ENCODE measurements at places on chromosomes 4 and X. TPM values are rescaled to one million over a fixed set of nuclear protein-coding genes. Genes with fewer than 3 reads are reported as not detected.

DNA sequence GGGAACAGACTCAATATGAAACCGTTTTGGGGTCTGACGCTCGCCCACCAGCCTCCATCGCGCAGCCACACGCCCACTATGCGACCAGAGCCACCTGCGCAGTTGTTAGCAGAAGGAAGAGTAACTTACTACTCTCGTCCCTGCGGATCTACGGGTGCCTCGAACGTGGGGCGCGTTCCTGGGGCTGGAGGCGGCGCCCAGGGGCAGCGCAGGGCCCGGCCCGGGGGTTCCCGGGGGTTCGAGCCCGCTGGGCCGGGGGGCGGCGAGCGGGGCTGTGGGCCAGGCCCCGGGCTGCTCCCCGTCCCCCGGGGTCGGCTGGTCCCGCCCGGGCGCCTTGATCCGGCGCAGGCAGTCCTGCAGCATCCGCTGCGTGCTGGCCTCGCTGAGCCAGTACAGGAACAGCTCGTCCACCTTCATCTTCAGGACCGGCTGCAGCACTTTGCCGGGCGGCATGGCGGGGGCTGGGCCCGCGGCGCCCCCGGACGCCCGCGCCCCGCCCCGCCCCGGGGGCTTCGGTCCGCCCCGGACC, 404 bp downstream of the PPP2R3B start:
- peak overlapping the region; percentile 83 for H3K4me3 ChIP-seq
- no peaks in the 10 kb centered on the region for H3K27me3 ChIP-seq
- H3K4me1 ChIP-seq = no peaks in the 10 kb centered on the region
- no peak for DNase-seq
- H3K27ac ChIP-seq = peak overlapping the region; percentile 97

DNA sequence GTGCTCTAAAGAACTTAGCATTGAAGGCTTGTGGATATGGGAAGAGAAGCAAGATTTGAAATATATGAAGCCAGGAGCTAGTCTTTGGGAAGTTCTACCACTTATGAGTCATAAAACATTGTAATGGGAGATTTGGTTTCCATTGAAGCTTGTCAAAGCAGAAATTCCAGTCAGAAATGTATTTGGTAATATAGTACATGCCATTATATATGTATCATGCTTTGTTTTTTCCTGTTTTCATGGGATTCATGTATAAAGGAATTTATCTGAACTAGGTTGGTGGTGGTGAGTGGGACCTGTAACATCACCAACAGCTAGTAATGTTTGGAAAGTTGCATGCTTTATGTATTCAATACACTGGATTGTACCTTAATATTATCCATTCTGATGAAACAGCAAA, 14.6 kb upstream of the DCAF8L2 start:
- DNase-seq = no peak
- no peaks in the 10 kb centered on the region for H3K4me1 ChIP-seq
- H3K4me3 ChIP-seq = no peak overlapping the region

DNA sequence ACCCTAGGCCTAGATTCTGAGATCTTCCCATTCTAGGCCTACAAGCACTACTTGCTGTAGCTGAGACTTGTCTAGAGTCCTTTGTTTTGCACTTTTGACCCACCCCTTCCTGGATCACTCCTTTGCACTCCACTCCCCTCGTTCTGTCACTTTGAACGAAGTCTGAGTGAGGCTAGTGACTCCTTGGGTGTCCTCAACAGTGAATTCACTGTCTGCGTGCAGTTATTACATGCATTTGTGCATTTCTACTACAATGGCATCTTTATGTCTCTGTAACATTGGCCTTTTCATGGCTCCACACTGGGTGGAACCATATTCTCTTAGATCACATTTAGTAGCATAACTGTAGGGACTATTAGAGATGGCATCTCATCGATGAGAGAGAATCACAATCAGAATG, 50.5 kb downstream of the OCRL start:
- no peak for DNase-seq
- H3K4me1 ChIP-seq = no peaks in the 10 kb centered on the region
- no peaks in the 10 kb centered on the region for H3K27me3 ChIP-seq

GRCh38 chr4:1250527-1250812, 1.5 kb upstream of the CTBP1 start:
- no peaks in the 10 kb centered on the region for H3K27me3 ChIP-seq
- peak overlapping the region; percentile 92 for H3K27ac ChIP-seq
- H3K4me1 ChIP-seq = peaks cover 14% of the 10 kb centered on the region
- H3K4me3 ChIP-seq = peak overlapping the region; percentile 93
- no peak for DNase-seq
- no peaks in the 10 kb centered on the region for H3K36me3 ChIP-seq

- no peak overlapping the region for H3K4me3 ChIP-seq
- no peaks in the 10 kb centered on the region for H3K4me1 ChIP-seq
- H3K27ac ChIP-seq = no peak overlapping the region
- H3K36me3 ChIP-seq = no peaks in the 10 kb centered on the region
Measured at GRCh38 chr4:112251019-112251643, 19.5 kb downstream of the AP1AR start.

GRCh38 chr4:76117536-76117935, 30.7 kb downstream of the NUP54 start:
- no peak overlapping the region for H3K4me3 ChIP-seq
- no peak for DNase-seq
- H3K4me1 ChIP-seq = no peaks in the 10 kb centered on the region
- H3K27ac ChIP-seq = no peak overlapping the region
- H3K27me3 ChIP-seq = no peaks in the 10 kb centered on the region

DNA sequence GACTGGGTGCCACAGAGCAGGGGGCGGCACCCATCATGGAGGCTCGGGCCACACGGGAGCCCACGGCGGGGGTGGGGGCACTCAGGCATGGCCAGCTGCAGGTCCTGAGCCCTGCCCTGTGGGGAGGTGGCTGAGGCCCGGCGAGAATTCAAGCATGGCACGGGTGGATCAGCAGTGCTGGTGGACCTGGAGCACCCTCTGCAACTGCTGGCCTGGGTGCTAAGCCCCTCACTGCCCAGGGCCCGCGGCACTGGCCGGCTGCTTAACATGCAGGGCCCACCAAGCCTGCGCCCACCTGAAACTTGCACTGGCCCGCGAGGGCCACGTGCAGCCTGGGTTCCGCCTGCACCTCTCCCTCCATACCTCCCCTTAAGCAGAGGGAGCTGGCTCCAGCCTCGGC, 258.6 kb downstream of the CENPC start:
- H3K4me3 ChIP-seq = no peak overlapping the region
- no peaks in the 10 kb centered on the region for H3K27me3 ChIP-seq
- no peaks in the 10 kb centered on the region for H3K36me3 ChIP-seq
- DNase-seq = no peak

MGARP gene
- total RNA-seq = not detected

TBC1D8B gene
- 5.3 TPM for total RNA-seq

MAGEA10 gene
- not detected for total RNA-seq

SPANXA1 gene
- not detected for total RNA-seq

RENBP gene
- total RNA-seq = 6.6 TPM

PQBP1 gene
- total RNA-seq = 71.0 TPM
